Natural killer cell treated with Interleukin-12 subunit alpha and Interleukin-12 subunit beta and Interleukin-15 and Interleukin-18, amount 100 ng/mL, for 72 hours (primary cell): ENCODE measurements at places on chromosomes 12 and 14. TPM values are rescaled to one million over a fixed set of nuclear protein-coding genes. Genes with fewer than 3 reads are reported as not detected.

The EFCAB11 gene
- 4.8 TPM for total RNA-seq

DNA sequence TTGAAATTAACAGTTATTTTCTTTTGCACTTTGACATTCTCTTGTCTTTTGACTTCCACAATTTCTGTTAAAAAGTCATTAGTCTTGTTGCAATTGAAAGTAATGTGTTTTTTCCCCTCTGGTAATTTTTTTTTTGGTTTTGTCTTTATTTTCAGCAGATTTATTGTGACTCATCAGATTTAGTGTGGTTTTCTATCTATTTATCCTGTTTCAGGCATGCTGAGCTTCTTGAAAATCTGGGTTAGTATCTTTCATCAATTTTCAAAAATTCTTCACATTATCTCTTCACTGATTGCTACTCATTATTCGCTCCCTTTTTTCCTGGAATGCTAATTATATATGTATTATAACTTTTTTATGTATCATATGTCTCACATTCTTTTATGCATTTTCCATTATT lies 15.3 kb upstream of the NTF3 start:
- no peak overlapping the region for H3K4me3 ChIP-seq
- DNase-seq = no peak
- H3K36me3 ChIP-seq = peaks cover 5% of the 10 kb centered on the region
- H3K4me1 ChIP-seq = no peaks in the 10 kb centered on the region
- H3K27ac ChIP-seq = no peak overlapping the region

The BHLHE41 gene
- total RNA-seq = not detected

The TEP1 gene
- 38.2 TPM for total RNA-seq

The RHOJ gene
- total RNA-seq = not detected

The GRIN2B gene
- total RNA-seq = not detected

- no peak for DNase-seq
- no peak overlapping the region for H3K4me3 ChIP-seq
These were observed 111.6 kb downstream of the RBM19 start for GRCh38 chr12:113854385-113855142.

DNA sequence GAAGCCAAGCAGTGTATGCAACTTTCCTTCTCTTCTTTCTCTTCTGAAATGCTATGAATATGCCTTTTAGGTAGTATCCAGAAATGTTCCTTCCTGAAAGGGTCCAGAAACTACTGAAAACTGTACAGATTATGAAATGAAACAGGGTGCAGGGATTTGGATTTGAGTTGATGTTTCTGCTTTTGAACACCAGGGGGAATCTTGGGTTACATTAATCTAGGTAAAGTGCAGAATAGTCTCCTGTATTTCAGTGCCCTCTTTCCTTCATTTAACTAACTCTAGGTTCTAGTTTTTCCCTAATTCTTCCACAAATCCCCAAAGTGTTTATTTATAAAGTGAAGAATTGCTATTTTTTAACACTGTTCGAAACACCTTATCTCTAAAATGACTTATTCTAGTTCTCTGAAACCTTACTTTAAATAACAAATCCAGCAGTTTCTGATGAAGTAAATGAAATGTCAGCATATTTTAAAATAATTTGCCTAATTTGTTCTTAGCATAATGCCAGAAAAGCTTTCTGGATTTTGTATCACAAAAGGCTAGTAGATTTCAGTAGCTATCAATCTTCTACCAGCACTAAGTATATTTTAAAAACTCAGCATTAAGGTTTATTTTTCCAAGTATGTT lies 111.9 kb downstream of the LRRK2 start:
- H3K36me3 ChIP-seq = no peaks in the 10 kb centered on the region
- no peaks in the 10 kb centered on the region for H3K4me1 ChIP-seq
- H3K4me3 ChIP-seq = no peak overlapping the region
- H3K27me3 ChIP-seq = no peaks in the 10 kb centered on the region

The SYT1 gene
- not detected for total RNA-seq

GRCh38 chr14:74568380-74568649 lies 43.7 kb downstream of the LTBP2 start:
- no peak overlapping the region for H3K27ac ChIP-seq
- DNase-seq = no peak
- H3K4me1 ChIP-seq = peaks cover 19% of the 10 kb centered on the region
- no peaks in the 10 kb centered on the region for H3K36me3 ChIP-seq
